ENCODE measurements at places on chromosomes 1 and 21.

- DNase-seq, result no peak
Measured at GRCh38 chr1:98129491-98129890, 208.7 kb upstream of the DPYD start.

DNA sequence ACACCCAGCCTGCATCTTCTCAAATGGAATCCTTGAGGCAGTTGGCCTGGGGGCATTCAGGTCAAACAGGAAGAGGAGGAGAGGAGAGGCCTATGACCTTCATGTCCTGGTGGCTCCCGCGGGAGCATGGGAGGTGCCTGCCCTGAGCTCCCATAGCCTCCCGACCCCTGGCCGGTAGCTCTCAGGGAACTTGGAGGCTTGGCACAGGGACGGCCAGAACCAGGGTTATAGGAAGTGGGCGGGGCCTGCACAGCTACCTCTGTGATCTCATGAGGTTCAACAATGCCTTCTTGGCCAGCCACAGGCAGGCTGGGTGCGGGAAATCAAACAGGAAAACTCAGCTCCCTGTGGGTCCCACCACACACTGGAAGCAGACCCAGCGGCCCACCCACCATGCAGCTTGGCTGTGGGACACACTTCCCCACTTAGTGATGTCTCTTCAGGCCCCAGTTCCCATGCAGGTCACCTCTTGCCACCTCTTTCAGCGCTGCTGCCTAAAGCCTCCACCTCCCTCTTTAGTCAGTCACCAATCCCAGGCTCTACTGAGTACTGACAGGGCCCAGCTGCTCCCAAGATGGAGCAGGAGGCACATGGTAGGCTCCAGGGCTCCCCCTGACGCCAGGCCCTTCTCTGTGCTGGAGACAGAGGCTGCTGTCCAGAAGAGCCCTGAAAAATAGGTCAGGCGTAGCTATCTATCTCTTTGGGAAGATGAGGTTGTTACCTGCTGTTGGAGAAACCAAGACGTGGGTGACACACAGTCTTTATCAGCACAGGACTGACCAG is at the start of gene SLFNL1:
Gene SLFNL1 (minus strand): TSS at position 200 of the 783 bp plus-strand sequence. CDS start 1,065 bp downstream, outside the sequence.
- no peak for DNase-seq

GRCh38 chr1:9942399-9942938 is 722 bp downstream of the LZIC start:
- peak; percentile 54 for DNase-seq

DNA sequence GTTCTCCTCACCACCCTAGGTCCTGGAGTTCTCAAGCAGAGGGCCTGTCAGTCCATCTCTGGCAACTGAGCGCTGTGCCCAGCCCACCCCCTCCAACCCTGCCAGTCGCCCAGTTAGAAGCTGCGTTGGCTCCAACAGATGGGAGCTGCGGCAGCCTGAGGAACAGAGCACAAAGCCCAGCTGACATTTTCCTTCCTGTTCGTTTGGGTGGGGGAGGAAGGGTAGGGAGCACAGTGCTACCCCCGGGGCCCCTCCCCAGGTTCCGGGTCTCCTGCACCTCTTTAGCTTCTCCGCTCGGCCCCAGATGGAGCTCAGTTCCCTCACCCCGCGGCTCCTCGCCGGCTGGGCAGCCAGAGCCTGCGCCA is 1.4 kb downstream of the LRRN2 start:
- peak; percentile 42 for DNase-seq

- DNase-seq, result no peak
Measured at GRCh38 chr1:224170748-224171478, 12.1 kb upstream of the DEGS1 start.

- DNase-seq, result no peak
Measured at GRCh38 chr1:187854457-187854856, 1025.7 kb downstream of the PLA2G4A start.

GRCh38 chr1:22420455-22421053 is 31.1 kb upstream of the ZBTB40 start:
- peak; percentile 75 for DNase-seq

DNA sequence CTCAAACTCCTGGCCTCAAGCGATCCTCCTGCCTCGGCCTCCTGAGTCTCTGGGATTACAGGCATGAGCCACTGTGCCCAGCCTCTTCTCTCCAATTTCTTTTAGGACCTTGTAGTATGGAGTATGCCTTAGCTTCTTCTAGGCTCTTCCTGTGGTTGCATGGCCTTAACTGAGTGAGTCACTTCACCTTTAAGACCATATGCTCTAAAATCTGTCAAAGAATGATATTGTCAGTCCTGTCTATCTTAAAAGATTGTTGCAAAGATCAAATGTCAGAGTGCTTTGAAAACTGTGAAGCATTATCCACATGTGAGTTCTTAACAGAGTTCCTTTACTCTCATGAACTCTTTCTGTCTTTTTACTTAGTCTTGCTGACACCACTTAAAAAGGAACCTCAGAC is 37.2 kb downstream of the ATP2B4 start:
- DNase-seq, result no peak

DNA sequence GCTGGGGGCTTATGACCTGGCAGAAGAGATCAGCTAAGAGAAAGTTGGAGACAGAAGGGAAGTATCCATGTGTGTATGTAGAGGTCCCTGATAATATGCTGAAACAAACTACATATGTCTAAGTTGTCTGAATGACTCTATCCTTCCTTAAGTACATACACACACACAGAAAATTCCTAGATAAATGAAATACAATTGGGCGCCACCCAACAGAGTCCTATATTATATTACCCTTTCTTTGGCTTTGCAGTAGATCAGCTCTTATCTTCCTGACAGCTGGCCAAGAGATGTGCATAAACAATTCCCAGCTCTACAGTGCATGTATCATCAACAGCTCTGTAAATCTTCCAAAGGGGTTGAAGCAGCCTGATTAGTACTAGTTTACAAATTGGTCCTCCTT is 40.1 kb downstream of the SORT1 start:
- DNase-seq, result peak; percentile 66

GRCh38 chr1:35451125-35451528 is 106.1 kb downstream of the KIAA0319L start:
- DNase-seq, result peak; percentile 32

DNA sequence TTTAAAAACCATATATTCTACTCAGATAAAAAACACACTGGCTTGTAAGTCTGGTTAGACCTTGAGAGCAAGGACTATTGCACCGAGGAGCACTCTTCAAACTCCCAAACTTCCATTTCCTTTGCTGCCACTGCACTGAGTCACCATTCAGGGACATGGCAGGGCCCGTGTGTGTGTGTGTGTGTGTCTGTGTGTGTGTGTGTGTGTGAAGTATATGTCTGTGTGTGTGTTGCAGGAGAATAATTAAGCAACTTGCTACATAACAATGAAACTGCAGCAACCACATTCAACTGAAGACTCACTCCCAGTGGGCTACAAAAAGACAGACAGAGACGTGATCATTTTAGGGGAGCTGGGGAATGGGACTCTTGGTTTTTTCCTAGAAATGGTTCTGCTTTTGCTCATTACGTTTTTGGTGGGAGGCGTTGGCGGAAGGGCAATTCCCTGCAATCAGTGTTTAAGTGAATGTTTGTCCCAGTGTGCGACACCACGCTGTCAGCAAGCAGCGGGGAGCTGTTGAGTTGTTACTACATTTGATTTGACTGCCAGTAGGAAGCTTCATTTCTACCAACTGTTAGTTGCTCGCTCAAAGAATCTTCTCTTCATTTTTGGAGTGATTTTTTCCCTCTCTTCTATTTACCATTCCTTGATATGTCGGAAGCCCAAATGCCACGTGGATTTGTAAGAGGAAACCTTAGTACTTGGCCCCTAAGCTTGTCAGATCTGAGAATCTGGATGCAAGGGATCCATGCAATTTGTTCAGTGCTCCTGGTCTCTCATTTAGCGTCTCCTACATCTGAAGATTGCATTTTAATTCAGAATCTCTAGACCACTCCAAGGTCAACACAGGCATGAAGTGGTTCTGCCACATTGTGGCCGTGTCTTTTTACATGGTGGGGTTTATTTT is 36.1 kb downstream of the ESRRG start:
- DNase-seq, result no peak

GRCh38 chr1:180954005-180954800 is 41.5 kb downstream of the KIAA1614 start:
- peak; percentile 58 for DNase-seq

GRCh38 chr1:248714248-248714647 is 11.7 kb upstream of the OR14I1 start:
- DNase-seq, result no peak

DNA sequence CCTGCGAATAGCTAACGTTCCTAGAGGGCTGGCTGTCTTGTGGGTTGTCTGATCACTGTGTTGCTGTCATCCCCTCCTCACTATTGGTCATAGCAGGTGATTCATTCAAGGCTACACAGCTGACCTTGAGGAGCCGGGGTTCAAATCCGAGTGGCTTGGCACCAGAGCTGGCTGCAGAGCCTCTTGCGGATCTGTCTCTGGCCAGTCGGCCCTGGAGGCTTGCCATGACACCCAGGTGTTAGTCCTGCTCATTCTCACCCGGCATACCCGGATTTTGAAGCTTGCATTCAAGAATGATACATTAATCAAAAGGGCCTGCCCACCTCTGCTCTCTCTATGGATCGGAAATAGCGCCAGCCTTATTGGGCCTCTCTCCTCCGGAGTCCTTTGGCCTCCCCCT is 110.4 kb downstream of the DHRS3 start:
- DNase-seq, result no peak

GRCh38 chr1:6695868-6696267 is 5.7 kb downstream of the DNAJC11 start:
- DNase-seq, result no peak

GRCh38 chr1:221089803-221090202 is 210.6 kb downstream of the HLX start:
- DNase-seq, result no peak

GRCh38 chr1:8472668-8473067 is 154.8 kb downstream of the SLC45A1 start:
- DNase-seq, result no peak

DNA sequence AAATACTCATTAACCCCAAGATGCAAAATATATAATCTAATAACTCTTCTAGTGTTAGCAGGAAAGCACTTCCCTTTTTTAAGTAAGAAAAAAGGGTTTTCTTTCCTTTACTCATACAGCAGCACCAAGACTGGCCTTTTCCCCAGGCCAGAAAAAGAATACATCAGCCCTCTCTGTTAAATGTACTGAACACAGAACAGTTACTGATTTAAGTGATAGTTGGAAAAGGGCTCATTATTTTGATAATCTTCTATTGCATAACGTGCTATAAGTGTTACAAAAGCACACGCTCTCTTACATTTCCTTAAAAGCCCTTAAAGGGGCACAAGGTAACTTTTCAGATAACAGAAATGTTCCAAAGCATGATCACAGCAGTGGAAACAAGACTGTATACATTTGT is 142.9 kb downstream of the TIAM1 start:
- no peak for DNase-seq

DNA sequence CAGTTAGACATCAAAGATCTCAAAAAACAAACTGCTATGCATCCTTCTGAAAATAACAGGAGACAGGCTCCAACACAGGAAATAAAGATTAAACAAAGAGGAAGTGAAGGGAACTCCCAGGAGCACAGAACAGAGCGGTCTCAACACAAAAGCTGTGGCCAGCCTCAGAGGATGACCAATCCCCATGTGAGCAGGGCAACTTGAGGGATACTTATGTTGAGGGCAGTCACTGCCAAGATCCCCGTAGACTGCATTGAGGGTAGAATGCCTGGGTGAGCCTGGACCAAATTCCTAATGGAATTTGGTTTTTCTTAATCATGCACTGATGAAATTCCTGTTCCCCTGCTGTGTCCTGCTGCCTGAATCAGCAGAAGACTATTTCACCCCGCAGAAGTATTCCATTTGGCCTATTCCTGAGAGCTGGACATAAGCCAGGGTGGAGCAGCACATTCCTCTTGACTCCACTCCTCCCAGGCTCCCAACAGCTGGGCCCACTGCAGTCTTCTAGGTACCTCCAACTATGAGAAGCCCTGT is 49.0 kb downstream of the JAK1 start:
- no peak for DNase-seq

GRCh38 chr1:225868631-225869330 is 13.4 kb downstream of the TMEM63A start:
- DNase-seq, result no peak

GRCh38 chr1:82032068-82032467 is 231.3 kb downstream of the ADGRL2 start:
- DNase-seq, result no peak

DNA sequence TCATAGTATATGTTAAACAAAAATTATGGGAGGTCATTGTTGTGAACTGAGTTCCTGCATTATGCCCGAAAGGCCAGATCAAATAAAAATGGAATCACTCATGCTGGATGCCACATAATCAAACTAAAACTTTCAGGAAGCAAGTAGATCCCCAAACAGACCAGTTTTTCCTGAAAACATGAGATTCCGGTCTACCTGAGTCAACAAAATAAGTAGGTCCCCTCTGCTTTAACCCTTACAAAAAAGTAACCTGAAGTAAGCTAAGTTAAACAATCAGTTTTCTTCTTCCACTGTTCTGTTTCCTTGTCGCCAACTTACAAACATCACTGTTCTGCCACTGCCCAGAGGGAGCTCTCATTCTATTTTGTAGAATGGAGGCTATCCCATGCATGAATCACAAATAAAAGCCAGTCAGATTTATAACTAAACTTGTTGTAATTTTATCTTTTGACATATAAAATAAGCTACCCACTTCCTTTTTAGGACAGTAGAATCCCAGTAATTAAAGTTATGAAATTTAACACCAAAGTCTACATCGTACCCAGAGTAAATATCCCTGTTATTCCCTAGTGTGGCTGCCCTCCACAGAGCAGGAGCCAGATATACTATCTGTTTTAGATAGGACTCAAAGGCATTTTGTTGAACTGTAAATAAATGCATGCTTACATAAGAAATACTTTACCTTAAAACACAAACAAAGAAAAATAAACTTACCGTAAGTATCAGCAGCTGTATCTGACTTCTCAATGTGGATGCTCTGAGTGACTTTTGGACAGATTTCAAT is 149.4 kb downstream of the TIAM1 start:
- DNase-seq, result no peak

DNA sequence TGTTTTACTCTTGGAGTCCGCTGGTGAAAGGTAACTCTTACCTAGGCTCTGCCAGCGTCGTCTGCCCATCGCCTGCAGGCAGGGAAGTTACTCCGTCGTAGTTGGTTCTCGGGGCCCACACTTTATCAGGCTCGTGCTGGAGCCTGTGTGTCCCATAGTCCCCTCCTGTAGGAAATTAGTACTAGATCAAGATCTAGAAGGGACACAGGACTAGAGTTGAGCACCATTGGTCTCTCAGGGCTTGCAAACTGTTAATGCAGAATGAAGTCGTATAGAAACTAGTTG is 940 bp downstream of the SRRM1 start:
- DNase-seq, result no peak

DNA sequence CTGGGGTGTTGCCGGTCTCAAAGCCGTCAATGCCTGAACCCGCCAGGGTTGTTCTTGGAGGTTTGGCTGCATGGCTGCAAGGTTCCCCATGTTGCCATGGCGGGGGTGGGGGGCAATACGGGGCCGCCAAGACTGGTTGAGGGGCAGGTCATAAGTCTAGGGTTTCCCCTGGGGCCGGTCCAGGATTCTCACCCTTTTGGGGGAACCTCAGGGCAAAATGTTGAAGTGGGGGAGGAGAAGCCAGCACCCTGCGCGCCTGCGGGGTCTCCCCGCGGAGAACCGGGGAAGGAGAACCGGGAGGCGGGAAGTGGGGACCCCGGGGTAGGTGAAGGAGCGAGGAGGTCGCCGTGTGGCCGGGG is 401 bp upstream of the ARHGEF10L start:
- no peak for DNase-seq
